ENCODE measurements at places on chromosomes 11 and 22.
A peak's percentile ranks its signal among the peaks of the same experiment; 100 is the strongest.

DNA sequence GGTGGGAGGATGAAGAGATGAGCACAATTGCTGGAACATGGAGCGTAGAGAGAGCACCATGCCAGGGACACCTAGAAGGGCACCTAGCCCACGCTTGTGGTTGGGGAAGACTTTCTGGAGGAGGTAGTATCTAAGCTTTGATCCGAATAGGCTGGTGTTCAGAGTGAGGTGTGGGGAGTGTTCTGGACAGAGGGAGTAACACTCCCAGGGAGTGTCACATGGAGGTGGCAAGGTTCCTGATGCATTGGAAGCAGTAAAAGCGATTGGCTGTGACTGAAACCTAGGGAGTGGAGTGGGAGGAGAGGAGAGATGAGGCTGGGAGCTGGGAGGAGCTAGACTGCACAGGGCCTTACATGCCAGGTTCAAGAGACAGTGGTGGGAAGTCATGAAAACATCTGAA lies 188.0 kb upstream of the NCAM1 start:
- DNase-seq, result no peak

- peak; percentile 19 for DNase-seq
These were observed 99.2 kb downstream of the VPREB1 start for GRCh38 chr22:22343581-22344296.

DNA sequence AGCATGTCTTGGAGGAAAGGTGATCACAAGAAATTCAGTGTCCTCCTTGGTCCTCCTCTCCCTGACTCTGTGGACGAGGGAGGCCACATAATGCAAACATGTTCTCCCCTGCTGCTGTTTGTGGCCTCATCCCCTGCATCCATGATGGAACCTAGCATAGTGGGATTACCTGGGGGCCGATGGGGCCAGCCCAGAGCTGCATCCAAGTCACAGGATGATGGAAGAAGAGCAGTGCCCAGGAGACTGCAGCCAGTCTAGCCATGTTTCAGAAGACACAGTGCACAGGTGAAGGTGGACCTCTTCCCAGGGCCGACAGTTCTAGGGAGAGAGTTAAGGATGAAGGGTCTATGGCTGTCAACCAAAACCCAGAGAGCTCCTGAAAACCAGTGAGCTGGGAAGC lies 213.6 kb upstream of the B3GAT1 start:
- DNase-seq, result no peak

DNA sequence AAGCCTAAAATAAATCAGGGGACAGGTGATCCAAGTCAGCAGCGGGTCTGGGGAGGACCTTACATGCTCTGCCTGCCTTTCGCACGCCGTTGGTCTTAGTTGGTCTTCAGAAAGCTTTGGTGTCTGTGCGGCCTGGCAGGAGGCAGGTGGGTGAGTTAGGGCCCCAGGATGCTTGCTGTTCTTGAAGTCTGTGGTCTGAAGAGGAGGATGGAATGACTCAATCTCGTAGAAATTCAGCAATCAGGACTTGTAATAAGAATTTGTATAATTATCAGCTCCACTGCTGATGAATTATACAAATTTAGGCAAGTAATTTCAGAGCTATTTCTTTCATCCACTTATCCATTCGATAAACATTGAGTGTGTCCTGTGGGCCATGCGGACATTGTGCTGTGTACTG lies 138.5 kb downstream of the FEZ1 start:
- DNase-seq, result no peak

DNA sequence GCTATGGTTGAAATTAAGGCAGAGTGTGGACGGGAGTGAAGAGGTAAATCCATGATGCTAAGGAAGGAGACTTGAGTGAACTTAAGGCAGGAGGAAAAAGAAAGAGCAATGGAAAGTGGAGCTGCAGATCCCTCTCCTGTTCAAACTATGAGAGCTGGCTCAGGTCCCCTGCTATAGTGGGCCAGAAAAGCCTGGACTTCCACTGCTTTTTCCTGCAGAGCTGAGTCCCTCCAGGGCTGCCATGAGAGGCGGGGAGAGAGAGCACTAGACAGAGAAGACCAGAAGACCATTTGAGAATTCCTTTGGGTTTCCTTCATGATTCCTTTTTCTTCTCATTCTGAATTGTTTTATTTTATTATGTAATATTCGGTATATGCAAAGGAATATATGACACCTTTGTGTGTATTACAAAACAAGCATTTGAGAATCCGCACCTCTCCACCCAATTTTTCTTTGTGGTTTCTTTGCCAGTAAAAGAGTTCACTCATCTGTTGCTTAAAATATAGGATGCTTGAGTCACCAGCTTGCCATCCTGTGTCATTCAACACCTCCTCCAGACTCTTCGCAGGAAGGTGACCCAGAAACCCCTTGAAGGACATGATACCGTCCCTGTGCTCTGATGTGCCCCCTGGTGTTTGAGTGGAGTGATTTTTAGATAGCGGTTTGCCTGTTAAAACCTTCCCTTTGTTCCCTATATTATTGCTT lies 24.4 kb downstream of the SREBF2 start:
- DNase-seq, result peak; percentile 35

- DNase-seq, result no peak
These were observed 40.0 kb downstream of the MOB2 start for GRCh38 chr11:1446623-1447022.

GRCh38 chr11:27489092-27489491 lies 16.5 kb upstream of the LGR4 start:
- no peak for DNase-seq

- peak; percentile 93 for DNase-seq
These were observed 1.2 kb upstream of the CERK start for GRCh38 chr22:46739094-46739870.

GRCh38 chr22:23527971-23528740 lies 51.9 kb downstream of the IGLL1 start:
- peak; percentile 54 for DNase-seq

DNA sequence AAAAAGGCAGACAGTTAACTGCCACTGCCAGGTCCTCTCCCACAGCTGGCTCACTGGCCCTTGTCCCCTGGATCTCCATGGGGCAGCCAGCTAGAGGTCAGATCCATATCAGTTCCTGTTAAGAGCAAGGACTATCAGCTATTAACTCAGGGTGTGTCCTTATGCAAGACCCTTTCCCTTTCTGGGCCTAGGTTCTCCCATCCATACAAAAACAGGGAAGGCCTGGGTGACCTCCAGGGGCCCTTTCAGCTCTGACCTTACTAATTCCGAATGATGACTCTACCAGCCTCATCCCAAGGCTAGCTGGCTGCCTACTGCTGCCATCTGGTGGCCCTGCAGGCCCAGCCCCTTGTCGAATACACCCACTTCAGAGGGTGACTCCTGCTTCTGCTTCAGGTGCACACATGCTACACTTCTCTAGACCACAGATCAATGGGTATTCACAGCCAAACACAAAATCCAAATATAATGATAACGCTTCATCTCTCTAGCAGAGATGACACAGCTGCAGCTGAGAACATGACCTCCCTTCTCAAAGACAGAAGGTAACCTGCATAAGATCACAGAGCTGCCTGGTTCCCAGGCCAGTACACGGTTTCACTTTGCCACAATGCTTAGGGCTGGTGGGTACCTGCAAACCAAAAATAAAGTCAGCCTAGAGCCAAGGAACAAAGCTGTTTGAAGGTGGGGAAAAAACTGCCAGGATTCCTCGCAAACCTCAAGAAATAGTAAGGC lies 34.1 kb downstream of the SERGEF start:
- peak; percentile 37 for DNase-seq

DNA sequence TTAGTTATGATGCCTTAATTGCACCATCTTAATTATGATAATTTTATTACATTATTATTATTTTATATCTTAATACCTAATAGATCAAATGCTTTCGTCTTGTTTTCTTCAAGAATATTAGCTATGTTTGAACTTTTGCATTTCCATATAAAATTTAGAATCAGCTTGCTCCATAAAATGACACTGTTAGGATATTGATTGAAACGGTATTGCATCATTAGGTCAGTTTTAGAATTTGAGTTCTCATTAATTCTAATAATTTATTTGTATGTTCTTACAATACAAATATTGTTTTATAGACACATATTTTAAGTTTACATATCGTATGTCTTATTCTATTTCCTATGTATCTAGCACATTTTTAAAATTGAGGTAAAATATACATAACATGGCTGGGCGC lies 6.7 kb downstream of the CFAP68 start:
- no peak for DNase-seq

DNA sequence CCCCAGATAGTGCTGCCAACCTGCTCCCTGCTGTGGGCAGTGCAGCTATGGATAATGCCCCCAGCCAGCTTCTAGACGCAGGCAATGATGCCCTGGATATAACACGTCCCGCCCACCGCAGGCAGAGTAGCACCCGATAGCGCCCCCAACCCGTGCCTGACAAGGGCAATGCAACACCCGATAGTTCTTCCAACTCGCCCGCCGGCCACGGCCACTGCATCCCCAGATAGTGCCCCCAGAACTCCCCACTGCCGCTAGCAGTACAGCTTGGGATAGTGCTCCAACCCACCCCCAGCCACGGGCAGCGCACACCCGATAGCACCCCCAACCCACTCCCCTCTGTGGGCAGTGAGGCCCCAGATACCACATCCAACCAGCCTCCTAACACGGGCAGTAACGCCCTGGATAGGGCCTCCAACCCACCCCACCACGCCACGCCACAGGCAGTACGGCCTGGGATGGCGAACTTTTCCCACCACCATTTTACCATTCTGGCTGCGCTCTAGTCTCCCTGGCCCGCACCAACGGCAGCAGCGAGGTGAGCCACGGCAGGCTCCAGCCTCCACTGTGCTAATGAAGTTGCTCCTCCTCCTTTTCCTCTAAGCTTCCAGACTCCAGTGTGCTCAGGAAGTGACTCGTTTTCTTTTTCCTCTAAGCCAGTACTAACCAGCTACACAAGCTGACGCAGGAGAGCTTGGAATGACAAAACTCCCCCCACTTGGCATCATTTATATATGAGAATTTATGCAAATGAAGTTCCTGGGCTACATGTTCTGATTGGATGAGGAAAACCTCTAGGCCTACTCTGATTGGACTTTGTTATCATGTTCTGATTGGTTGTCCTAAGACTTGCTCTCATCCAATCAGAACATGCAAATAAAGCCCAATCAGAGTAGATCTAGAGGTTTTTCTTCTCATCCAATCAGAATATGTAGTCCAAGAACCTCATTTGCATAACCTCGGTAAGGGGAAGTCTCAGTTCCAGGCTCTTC lies 3.0 kb upstream of the RFPL3 start:
- no peak for DNase-seq

GRCh38 chr11:13210424-13210823 lies 67.2 kb upstream of the BMAL1 start:
- peak; percentile 30 for DNase-seq

DNA sequence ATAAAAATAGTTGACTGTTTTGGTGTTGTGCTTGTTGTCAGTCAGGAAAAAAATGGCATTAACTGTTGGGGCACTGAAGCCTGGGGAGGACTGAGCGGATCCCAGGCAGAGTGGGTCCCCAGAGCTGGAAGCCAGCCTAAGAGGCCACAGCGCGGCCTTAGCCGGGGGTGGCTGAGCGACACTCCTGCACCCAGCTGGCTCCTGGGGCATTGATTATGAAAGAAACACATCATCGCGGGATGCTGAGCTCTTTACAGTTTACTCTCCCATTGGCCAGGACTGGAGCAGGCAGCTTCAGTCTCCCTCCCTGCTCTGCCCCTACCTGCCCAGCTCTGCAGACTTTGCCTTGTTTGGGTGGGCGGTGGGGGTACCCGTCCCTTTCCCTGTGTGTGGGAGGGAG lies 121.5 kb downstream of the ST3GAL4 start:
- DNase-seq, result no peak

DNA sequence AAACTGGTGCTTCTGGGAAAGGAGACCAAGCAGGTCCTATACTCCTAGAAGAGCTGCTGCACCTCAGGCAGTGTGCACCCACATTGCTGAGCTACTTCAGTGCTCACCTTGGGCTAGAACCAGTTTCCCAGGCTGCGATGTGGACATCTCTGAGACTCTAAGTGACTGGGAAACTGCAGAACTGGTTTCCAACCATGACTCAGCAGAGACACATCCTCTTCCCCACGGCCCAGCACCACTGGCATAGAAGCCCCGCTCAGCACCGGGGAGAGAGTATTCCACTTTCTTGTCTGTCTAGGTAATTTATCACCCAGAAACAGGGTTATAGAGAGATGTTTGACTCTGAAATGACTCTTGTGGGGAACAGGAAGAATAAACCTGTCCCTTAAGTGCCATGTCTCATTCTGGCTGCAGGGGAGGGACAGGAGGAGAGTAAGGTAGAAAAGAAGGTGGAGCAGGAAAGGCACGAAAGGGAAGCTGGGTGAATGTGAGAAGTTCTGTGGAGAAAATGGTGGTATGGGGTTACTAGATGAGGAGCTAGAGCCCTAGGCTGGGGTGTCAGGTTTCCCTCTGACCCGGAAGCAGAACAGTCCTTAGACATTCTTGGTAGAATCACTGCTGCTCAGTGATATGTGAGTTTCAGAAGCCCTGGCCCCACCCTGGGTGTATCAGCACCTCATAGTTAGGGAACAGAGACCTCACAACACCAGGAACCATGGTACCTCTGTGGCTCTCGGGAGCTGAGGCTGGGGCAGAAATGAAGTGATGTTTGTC lies 340.4 kb upstream of the NCAM1 start:
- peak; percentile 63 for DNase-seq

DNA sequence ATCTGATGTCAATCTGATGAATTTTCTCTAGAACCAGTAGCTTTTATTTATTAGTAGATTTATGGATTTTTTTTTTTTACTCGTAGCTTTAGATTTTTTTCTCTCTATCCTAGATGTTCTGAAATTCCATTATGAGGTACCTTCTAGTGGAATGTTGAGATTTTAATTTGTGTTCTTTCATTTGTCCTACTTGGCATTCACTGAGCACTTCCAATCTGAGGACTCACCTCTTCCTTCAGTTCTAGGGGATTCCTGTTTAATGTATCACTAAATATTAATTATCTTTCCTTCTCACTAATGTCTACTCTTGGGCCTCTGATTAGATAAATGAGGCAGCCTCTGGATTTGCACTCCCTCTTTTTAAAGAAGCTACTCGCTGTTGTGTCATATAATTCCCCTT lies 40.2 kb upstream of the WNT7B start:
- DNase-seq, result no peak

GRCh38 chr22:41348964-41349484 lies 32.7 kb upstream of the TEF start:
- no peak for DNase-seq

DNA sequence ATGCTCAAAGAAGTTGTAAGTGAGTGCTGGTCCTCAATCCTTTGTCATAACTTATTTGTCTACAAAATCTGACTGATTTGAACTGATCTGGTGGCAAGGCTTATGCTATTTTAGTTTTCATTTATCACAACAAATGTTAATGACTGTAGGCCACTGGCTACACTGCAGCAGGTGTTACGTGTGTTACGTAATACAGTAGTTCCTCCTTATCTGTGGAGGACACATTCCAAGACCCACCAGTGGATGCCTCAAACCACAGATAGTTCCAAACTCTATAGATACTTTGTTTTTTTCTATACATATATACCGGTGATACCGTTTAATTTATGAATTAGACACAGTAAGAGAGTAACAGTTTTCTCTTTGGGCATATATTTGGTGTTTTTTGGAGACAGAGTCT lies 7.0 kb downstream of the MADD start:
- no peak for DNase-seq

- no peak for DNase-seq
These were observed 46.9 kb downstream of the ME3 start for GRCh38 chr11:86625544-86625943.

Measured in RPMI8226 (cell line).